ENCODE measurements at places on chromosomes 3 and 15.

GRCh38 chr3:119642746-119643473 lies 17.5 kb downstream of the POPDC2 start:
- no peak for DNase-seq

GRCh38 chr3:10533737-10534023 lies 28.3 kb upstream of the ATP2B2 start:
- DNase-seq, result no peak

GRCh38 chr15:101458158-101458900 lies 31.2 kb downstream of the PCSK6 start:
- DNase-seq, result no peak

GRCh38 chr3:25469558-25469957 lies 41.5 kb downstream of the RARB start:
- no peak for DNase-seq

DNA sequence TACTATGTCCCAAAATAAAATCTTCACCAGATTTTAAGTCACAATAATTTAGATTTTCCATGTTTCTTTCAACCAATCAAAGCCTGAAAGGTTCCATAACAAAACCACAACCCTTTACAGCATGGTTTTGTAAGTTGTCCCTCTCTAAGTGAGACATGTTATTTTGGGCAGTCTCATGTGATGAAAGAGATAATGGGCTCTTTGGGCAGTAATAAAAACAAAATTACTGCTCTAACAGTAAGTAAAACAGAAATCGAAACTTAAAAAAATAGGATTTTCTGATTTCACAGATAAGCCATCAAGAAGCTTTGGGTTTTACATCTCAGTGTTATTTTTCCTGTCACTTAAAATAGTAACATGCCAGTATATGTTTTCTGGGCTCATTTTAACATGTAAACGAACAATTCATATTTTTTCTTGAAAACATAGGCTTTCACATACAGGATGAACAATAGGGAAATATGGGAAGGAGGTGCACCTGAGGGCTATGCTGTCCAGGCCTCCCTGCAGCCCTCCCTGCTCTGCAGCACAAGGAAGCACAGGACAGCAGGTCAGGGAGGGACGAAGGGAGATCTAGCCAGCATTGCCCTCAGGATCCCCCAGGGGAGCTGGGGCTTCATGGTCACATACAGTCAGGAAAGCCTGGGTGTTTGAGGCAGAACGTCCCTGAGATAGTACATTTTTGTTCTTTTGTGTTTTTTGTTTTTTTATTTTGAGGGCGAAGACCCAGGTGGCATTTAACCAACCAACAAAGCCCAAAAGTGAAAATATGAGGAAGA lies 157.4 kb downstream of the SHOX2 start:
- no peak for DNase-seq

GRCh38 chr3:149506540-149506939 lies 32.0 kb downstream of the TM4SF4 start:
- DNase-seq, result peak; percentile 72

DNA sequence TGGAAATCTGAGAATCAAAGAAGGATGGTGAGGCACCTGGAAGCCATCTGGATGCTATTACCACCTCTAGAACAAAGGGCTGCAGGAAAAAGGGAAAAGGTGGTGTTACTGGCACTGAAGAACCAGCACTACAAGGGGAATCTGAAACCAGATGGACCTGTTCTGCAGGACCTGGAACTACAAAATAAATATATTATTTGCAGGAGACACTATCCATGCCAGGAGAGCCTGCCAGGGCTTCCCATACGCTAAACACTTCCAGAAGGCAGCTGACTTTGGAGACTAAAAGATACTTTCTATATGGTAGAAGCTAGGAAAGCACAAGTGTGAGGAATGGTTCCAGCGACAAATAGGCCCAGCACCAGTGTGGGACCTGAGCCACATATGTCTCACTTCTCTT lies 83.4 kb upstream of the POU1F1 start:
- no peak for DNase-seq

GRCh38 chr3:192870822-192871221 lies 46.8 kb downstream of the MB21D2 start:
- no peak for DNase-seq

DNA sequence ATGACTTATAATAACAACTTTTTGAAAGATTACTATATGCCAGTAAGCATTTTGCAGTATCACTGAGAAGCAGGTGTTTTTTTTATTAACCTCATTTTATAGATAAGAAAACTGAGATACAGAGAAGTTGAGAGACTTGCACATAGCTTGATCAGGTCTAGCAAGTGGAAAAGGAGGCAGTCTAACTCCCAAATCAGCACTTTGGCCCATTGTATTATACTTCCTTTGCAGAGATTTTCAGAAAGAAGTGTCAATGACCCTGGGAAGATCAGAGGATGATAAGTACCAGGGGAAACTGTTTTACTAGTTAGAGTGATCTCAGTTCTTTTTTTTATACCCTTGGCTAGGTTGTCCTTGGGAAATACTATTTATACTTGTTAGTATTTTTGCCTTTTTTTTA lies 358.7 kb downstream of the SQOR start:
- DNase-seq, result peak; percentile 63

GRCh38 chr15:68345481-68345880 lies 67.9 kb downstream of the FEM1B start:
- DNase-seq, result no peak

GRCh38 chr3:168539909-168540308 lies 444.2 kb upstream of the GOLIM4 start:
- DNase-seq, result no peak

DNA sequence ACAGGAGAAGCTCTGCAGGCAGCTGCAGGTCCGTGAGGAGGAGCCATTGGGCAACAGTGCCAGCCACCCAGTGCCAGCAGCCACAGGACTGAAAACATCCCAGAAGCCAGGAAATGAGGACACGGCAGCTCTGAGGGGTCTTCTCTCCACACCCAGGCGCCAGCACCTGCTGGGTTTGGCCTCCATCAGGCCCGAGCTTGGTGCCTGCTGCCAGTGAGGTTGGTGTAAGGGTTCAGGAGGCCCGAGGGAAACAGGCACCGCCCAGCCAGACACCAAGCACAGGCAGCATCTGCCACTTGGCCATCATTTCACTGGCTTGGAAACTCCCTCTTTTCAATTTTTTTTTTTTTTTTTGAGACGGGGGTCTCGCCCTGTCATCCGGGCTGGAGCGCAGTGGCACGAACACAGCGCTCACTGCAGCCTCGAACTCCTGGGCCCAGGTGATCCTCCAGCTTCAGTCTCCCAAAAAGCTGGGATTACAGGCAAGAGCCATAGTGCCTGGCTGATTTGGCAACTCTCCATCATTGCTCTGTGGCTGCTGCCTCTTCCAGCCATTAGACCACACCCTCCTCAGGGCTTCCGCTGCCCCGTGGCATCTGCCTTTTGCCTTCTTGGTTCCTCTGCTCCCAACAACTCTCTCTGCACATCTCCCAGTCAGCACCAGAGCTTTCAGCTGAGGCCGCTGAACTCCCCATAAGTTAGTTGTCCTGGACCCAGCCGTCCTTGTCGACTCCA lies 1.5 kb upstream of the ITIH3 start:
- DNase-seq, result no peak

GRCh38 chr3:124558991-124559845 lies 171.0 kb upstream of the UMPS start:
- peak; percentile 94 for DNase-seq

DNA sequence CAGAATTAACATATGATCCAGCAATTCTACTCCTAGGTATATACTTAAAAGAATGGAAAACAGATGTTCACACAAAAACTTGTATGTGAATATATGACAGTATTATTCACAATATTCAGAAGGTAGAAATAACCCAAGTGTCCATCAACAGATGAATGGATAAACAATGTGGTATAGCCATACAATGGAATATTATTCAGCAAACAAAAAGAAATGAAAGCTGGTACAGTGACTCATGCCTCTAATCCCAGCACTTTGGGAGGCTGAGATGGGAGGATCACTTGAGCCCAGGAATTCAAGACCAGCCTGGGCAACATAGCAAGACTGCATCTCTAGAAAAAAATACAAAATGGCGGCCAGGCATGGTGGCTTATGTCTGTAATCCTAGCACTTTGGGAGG lies 129.4 kb downstream of the RBPMS2 start:
- no peak for DNase-seq

GRCh38 chr3:177787279-177788041 lies 590.2 kb upstream of the TBL1XR1 start:
- DNase-seq, result no peak

DNA sequence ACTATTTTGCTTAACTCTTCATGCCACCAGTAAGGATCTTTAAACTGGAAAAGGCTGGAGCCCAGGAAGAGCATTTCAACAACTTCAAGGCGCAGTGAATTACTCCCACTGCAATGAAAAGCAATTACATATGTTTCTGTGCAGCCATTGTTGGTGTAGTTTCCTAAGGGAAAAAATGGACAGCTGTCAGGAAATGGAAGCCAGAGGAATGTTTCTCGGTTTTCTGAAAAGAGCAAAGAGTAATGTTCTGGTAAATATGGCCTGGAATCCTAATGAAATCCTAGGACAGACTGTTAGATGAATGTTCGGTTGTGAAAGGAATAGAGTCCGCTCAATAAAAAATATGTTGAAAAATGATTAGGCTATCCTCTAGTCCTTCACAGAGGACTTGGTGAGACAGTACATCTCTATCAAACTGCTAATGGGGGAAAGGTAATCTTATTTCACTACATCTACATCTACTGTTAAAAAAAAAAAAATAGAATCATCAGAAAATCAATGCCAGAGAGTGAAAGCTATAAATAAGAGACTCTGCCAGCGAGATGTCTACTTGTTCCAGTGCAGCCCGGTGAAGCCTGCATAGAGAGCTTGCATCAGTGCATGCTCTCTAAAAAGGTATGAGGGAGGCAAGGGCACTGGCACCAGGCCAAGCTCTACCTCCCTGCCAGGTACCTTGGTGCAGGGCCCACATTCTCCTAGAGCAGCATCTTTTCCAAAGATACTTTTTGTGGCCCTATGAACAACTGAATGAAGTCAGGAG lies 68.2 kb upstream of the TJP1 start:
- DNase-seq, result peak; percentile 40

DNA sequence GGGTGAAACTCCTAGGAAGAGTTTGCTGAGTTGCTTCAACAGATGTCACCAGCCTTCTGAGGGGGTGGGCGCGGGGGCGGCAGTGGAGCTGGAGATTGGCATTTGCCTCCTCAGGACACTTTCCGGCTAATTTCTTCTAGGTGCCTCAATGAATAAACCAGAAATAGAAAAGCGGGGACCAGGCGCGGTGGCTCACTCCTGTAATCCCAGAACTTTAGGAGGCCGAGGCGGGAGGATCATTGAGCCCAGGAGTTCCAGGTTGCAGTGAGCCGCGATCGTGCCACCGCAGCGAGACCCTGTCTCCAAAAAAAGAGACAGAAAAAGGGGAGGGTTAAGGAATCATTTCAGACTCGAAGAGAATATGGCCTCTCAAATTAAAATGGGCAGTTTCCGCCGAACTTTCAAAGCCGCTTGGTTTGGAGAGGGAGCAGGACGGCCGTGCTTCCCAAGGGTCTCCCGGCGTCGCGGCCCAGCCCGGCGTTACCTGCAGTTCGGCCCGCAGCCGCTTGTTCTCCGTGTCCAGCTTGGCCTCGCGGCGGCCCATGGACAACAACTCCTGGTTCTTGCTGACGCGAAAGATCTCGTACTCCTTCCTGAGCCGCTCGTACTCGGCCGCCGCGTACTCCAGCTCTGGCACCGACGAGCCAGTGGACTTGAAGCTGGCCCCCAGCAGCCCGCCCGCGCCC lies 587 bp downstream of the NPHP3 start:
- peak; percentile 85 for DNase-seq

DNA sequence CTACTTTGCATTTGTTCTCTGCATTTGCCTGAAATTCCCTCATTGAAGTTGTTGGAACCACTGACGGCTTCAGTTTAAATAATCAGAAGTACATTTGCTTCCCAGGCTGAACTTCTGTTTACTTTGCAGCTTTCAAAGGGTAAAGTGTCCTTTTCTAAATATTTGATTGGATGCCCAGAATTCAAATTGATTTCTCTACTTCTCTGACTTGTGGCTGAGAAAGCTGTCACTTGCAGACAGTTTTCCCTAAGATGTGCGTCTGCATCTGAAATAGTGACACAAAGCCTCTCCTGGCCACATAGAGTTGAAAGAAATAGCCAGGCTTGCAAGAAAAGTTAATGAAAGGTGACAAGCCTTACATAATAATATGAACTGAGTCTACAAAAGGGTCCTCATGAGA lies 299.6 kb downstream of the THSD4 start:
- no peak for DNase-seq

DNA sequence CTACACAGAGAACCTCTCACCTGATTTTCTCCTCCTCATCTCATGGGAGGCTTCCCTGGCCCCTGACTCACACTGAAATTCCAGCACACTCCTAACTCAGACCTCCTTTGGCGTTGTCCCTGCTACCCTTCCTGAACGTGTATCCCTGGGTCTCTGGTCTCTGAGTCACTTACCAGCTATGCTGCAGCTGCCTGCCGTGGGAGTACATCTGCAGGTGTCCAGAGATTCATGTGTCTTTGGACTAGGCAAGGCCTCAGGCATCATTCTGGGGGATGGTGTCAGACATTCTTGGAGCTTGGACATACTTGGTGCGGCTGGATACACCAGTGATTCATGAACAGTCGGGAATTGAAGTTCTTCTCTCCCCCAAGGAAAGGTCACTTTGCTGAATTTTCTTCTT lies 148.8 kb upstream of the TRIM42 start:
- DNase-seq, result no peak

DNA sequence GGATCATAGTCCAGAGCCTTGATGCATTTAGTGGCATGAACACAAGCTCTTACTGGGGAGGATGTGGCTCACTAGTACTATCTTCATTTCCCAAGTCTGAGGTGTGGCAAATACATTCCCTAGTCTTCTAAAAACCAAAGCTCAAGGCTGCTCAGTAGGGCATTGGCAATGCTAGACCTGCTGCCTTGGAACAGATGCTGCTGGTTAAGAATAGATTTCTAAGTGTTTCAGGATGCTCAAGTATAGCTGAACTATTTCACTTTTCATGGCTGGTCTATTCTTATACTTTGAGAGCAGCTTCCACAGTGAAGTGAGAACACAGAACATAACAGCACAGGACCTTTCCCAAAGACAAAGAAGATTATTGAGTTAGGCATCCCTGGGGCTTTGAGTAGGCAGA lies 178.8 kb downstream of the CHST2 start:
- DNase-seq, result no peak

DNA sequence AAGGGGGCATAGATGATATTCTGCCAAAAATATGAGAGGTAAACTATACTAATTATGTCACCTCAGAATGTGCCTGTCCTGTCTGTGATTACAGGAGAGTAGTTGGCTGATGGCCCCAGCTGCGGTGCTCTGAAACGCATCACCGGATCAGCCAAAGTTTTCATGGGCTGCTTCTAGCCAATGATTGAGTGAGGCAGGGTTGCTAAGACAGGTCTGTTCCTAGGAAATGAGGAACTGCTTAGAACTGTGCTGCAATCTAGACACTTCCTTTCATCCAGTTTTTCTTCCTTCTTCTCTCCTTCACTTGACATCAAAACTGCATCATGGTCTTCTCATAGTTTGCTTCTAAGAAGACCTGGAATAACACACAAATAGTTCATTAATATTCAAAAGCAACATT lies 124.0 kb downstream of the KCNH8 start:
- DNase-seq, result no peak

GRCh38 chr3:177811112-177811511 lies 613.8 kb upstream of the TBL1XR1 start:
- DNase-seq, result no peak

GRCh38 chr3:47910777-47911440 lies 105.3 kb downstream of the MAP4 start:
- peak; percentile 89 for DNase-seq

GRCh38 chr3:131324923-131325322 lies 56.7 kb upstream of the NUDT16 start:
- DNase-seq, result no peak
